ENCODE measurements at places on chromosomes 16 and 17.
A peak's percentile ranks its signal among the peaks of the same experiment; 100 is the strongest.

GRCh38 chr16:81758376-81758775 lies 20.7 kb upstream of the PLCG2 start:
- ATAC-seq = no peak

- ATAC-seq = no peak
Measured at GRCh38 chr17:68273722-68274121, 17.2 kb downstream of the SLC16A6 start.

GRCh38 chr16:31138621-31139578 lies 3.4 kb upstream of the PRSS8 start:
- peak; percentile 39 for ATAC-seq

GRCh38 chr17:76317535-76317934 lies 9.5 kb upstream of the QRICH2 start:
- no peak for ATAC-seq

- ATAC-seq = no peak
Measured at GRCh38 chr16:86777381-86777946, 199.1 kb downstream of the FOXL1 start.

DNA sequence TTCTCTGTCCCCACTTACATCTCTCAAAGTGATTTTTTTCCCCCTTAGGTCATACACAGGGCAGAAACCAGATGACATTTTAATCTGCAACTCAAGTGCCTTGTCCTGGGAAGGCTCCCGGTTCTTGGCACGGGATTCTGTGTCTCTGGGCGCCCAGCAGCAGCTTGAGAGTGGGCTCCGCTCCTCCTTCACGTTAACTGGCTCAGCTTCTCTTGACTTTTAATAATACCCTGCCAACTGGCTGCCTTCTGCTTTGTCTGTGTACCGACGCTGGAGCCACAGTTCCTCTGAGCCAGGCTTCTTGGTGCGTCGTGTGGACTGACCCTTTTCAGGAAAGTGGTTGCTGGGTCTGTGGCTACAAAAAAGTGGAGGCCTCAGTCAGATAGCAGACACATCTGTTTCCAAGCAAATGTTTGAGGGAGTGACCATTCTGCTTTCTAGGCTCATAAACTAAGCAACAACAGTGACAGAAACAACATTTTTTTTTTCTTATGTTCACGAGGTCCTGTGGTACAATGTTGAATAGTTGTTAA lies 64.9 kb downstream of the IRF8 start:
- no peak for ATAC-seq

DNA sequence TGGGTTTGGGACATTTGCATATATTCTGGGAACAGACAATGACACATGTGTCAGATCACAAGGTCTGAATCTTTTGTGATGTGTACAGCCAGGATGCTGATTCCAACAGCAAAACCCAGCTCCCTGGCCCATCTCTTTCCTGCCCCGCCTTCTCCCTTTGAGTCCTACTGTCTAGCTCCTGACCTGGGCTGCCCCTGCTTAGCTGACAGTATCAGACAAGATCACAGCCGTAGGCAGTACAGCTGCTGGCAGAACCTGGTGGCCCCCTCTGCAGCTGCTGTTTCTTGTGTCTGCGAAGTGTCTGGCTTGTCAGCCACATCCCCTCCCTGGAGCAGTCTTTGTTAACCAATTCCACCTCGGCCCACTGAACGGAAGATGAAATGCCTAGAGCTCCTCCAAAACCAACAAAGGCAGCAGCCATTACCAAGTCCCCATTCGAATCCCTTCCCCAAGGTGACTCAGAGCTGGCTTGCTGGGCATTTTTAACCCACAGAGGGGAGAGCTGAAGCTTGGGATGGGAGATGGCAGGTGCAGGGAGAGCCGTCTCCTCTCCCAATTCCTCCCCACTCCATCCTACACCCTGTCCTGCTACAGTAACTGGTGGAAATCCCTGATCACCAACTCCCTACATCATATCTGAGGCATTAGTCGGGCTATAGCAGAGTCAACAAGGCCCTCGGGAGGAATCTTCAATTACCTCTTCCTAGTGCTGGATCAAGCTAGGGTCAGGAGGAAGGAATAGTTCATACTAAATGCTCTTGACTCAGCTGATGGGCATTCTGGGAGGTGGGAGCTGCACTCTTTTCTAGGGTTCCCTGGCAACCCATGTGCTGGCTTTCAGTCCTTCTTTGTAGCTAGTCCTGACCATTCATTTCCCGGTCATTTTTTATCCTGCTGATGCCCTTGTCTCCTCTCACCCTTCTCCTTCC lies 5.8 kb downstream of the PIPOX start:
- peak; percentile 82 for ATAC-seq

GRCh38 chr16:1108299-1109252 lies 12.5 kb upstream of the C1QTNF8 start:
- ATAC-seq = peak; percentile 32

- no peak for ATAC-seq
Measured at GRCh38 chr17:34633760-34634159, 54.4 kb downstream of the TMEM132E start.

- ATAC-seq = no peak
Measured at GRCh38 chr16:78591682-78592103, 492.2 kb downstream of the WWOX start.

GRCh38 chr17:7294614-7295153 lies at the start of gene YBX2:
YBX2 (minus strand) TSS chr17:7294639; CDS start chr17:7294500, 139 bp downstream.
- peak; percentile 58 for ATAC-seq

DNA sequence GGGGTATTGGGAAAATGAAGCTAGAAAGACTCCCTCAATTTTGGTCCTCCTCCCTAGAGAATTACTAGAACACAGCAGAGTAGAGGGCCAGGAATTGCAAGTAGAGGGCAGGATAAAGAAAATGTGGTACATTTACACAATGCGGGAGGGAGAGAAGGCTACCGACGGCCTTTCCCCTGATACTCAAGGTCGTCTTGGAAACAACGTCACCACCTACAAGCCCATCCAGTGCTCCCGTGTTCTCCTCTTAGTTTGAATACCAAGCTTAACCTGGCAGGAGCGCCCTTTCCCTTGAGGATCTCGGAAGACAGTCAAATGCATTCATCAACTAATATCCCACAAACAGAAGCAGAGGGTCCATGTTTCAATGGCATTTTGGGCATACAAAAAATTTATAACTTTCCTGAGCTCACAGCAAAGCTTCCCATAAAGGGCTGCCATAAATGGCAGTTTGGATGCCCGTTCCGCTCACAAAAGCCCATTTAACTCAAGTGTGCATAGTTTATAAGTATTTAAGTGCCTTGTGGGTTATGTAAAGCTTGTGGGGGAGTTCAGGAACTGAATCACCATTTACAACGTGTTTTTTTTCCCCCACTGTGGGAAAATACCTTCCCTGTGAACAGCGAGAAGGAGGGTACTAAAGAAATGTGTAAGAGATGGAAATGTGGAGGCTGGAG lies 414.6 kb downstream of the SLC39A11 start:
- no peak for ATAC-seq

- no peak for ATAC-seq
Measured at GRCh38 chr17:50169881-50170459, 4.2 kb downstream of the SGCA start.

DNA sequence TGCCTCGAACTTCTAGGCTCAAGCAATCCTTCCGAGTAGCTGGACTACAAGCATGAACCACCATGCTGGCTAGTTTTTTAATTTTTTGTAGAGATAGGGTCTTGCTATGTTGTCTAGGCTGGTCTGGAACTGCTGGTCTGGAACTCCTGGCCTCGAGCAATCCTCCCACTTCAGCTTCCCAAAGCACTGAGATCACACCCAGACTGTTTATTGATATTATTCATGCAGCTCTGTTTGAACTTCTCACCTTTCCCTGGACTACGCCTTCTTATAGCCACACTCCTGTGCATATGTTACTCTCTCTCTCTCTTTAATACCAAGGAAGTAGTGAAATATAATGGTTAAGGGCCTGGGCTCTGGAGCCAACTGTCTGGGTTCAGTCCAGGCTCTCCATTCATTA lies 4.6 kb downstream of the COG7 start:
- ATAC-seq = no peak

- ATAC-seq = no peak
Measured at GRCh38 chr17:1067282-1067956, 70.5 kb downstream of the TIMM22 start.

DNA sequence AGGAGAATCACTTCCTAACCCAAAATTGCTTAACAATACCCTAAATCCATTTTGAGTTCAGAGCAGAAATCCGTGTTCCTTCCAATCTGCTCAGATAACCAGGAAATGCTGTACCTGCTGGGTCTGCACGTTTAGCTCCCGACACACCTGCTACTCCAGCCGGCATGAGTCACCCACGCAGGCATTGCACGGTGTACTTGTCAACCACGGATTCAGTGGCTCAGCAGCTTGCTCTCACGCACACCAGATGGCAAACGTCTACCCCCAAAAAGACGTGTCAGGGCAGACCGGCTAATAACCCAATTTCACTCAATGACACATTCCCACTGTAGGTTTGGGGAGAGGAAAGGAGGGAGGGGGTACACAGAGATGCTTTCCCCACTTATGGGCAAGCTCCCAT lies 468.1 kb downstream of the SOX9 start:
- ATAC-seq = no peak

DNA sequence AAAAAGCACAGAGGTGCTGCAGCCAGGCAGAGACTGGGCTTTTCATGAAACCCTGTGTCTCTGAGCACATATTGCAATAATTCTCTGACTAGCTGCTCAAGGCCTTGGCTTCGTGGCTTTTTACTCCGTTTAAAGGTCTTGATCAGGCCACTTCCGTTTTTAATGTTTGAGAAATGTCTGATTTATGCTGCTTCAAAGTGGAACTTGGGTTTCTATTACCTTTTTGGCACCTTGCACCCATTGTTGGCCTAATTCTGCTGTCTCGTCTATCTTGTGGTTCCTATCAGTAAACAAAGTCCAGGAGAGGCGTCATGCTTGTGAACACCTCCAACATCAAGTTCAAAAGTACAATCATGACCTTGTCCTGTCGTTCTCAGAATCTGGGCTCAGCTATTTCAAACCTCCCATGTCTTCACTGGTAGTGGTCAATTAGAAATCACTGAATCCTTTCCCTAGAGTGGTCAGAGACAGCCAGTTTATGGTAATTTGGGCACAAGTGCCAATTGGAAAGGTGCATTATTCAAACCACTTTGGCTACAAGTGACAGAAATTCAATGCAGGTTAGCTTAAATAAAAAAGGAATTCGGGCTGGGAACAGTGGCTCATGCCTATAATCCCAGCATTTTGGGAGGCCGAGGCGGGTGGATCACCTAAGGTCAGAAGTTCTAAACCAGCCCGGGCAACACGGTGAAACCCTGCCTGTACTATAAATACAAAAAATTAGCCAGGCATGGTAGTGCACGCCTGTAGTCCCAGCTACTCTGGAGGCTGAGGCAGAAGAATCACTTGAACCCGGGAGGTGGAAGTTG lies 33.3 kb upstream of the METTL9 start:
- no peak for ATAC-seq

- no peak for ATAC-seq
Measured at GRCh38 chr17:80652756-80653330, 108.2 kb downstream of the RPTOR start.

DNA sequence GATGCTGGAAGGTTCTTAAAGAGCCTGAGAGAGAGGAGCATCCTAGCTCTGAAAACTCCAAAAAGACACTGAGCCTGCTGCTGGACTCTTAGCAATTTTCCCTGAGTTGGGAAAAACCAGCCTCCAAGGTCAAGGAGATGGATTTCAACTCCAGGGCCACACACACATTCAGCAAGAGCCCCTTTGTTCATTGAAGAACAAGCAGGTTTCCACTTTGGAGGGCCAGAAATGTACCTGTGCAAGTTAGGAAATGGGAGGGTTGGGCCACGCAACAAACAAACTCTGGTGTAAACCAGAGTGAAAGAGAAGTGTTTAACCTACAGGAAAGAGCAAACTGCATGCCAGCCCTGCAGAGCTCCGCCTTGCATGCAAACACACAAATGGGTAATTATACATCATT lies 264.8 kb upstream of the RPL38 start:
- ATAC-seq = no peak

DNA sequence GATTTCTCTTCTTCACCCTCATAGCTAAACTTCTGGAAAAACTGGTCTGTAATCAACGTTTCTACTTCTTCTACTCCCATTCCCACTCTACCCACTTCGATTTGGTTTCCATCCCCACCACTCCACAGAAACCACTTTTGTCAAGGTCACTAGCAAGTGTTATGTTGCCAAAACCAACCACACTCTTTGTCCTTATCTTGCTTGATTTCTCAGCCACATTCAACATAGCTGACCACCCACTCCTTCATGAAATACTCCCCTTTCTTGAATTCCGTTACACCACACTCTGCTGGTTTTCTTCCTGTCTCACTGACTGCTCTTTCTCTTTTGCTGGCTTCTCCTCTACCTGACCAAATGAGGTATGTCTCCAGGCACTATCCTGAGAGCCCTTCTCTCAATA lies 11.9 kb downstream of the IKZF3 start:
- no peak for ATAC-seq

DNA sequence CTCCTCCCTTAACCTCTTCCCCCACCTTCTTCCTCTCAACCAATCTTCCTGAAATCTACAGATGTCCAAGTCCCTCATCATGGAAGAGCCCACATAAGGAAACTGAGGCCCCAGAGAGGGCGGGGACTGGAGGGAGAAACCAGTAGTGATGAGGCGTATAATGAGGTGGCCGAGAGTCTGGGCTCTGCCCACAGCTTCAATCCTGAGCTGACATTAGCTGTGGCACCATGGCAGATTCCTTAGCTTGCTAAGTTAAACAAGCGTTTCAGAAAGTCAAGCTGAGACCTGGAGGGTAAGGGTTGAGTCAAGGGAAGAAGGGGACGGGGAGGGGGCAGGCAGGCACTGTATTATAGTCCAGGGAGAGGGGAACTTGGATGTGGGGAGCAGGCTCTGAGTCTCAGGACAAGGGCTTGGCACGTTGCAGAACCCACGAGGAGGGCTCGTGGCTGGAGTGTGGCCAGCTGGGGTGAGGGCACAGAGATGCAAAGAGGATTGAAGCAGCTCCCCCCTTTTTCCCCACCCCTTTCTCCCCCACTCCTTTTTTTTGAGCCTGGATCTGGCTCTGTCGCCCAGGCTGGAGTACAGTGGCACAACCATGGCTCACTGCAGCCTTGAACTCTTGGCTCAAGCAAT lies 13.3 kb downstream of the ARHGAP23 start:
- ATAC-seq = no peak

- ATAC-seq = no peak
Measured at GRCh38 chr17:6479622-6480302, 35.5 kb downstream of the PIMREG start.

- no peak for ATAC-seq
Measured at GRCh38 chr17:18079543-18079942, 8.2 kb upstream of the DRG2 start.

DNA sequence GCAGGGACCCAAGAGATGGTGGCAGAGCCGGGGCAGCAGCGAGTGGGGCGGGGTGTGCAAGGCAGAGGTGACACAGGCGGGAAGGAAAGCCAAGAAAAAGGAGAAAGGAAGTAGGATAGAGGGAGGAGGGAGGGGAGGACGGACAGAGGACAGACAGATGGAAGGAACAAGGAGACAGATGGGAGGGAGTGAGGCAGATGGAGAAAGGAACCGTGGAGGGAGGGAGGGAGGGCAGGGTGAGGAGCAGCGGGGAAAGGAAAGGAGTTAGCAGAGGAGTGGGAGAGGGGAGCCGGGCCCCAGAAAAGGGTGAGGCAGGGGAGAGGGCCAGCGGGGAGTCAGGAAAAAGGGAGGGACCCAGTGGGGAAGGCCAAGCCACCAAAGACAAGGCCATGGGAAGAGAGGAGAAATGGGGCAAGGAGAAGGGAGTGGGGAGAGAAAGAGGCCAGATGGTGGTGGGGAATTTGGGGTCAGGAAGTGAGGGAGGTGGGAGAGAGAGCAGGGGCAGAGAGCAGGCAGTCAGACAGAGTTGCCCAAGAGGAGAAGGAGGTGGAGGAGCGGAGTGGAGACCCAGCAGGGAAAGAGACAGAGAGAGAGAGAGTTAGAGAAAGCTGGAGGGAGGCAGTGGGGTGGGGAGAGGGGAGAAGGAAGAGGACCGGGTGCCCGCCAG lies 13.2 kb upstream of the ASGR1 start:
- no peak for ATAC-seq

GRCh38 chr17:77886387-77886728 lies 72.1 kb upstream of the TNRC6C start:
- ATAC-seq = no peak
